ENCODE measurements at places on chromosomes 6 and 20. TPM values are rescaled to one million over a fixed set of nuclear protein-coding genes. Genes with fewer than 3 reads are reported as not detected.
A peak's percentile ranks its signal among the peaks of the same experiment; 100 is the strongest.

DNA sequence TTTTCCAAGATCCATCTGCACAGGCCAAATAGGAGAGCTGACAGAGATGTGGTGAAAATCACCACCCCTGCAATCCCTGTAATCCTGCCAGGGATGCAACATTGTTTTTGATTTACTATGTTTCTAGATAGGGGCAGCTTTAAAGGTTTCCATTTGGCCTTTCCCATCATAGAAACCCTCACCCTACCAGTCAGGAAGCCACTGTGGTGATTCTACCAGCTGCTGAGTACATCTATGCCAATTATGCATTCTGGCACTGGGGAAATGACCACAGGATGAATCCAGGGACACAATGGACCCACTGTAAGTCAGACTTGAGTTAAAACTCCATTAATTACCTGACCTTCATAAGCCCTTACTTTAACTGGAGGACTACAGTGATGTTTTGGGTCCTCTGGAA, 130.4 kb downstream of the TNFRSF21 start:
- DNase-seq = no peak

GRCh38 chr6:21005816-21006570, 471.7 kb downstream of the CDKAL1 start:
- no peak for DNase-seq

GRCh38 chr6:7646394-7646793, 56.4 kb downstream of the SNRNP48 start:
- DNase-seq = no peak

DNA sequence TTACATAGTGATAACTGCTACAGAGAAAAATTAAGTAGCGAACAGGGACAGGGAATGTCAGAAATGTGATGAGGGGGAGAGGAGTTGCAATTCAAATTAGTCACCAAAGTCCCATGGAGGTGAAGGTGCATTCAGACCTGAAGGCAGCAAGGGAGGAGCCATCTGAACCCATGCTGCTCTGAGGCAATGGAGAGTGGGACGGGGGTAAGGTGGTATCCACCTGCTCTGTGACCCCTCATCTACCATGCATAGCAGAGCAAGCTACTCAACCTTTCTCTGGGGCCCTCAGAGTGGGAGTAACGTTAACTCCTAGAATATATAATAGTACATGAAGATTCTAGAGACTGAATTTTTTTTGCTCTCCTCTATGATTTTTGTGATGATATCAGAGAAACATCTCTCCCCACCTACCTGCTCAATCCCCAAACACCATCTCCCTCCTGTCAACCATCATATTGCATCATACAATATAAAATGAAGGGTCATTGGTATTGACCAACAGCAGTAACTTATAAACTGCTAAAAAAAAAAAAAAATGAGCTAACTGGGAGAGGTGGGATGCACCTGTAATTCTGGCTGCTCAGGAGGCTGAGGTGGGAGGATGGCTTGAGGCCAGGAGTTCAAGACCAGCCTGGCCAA, 16.6 kb upstream of the SCML4 start:
- no peak for DNase-seq

DNA sequence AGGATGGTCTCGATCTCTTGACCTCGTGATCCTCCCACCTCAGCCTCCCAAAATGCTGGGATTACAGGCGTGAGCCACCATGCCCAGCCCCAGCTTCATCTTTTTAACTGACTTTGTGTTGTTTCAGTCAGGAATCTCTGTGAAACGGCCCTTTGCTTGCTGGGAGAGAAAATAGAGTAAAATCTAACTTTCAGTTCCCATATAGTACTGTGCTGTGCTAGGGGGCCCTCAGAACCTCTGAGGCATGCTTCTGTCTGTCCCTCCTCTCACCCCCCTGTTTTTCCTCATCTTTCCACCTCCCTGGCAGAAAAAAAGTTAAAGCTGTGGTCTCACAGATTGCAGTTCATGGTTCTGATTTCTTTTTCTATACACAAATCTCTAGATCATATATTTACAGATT, 48.4 kb downstream of the LRP11 start:
- no peak for DNase-seq

DNA sequence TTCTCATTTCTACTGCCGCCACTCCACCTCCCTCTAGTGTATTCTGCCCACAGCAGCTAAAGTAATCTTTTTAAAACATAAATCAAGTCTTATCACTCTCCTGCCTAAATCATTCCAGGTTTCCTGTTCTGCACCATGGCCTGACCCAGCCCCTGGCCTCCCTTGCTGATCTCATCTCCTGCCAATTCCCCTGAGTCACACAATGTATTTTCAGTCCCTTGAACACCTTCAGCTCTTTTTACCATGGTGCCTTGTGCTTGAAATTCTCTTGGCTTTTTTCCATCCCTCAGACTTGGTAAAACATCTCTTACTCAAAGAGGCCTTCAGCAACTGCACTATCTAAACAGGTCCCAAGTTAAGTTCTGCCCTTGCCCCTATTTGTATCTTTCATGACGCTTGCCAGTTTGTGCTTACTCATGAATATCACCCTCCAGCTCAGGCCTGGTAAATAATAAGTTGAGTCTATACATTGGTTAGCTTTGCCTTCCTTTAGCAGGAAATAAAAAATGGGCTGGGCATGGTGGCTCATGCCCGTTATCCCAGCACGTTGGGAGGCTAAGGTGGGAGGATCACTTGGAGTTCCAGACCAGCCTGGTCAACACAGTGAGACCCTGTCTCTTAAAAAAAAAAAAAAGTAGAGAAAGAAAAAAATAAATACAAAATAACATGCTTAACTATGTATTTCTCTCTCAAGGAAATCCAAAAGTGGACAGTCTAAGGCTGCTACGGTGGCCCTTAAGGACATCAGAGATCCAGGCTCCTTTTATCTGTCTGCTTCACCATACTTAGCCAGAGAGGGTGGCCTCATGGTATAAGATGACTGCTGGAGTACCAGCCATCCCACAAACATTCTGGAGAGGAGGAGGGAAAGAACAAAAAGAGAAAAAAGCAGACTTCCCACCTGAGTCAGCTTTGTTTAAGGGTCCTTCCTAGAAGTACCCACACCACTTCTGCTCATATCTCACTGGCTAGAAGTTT, 62.2 kb downstream of the ARFGEF2 start:
- DNase-seq = peak; percentile 63

DNA sequence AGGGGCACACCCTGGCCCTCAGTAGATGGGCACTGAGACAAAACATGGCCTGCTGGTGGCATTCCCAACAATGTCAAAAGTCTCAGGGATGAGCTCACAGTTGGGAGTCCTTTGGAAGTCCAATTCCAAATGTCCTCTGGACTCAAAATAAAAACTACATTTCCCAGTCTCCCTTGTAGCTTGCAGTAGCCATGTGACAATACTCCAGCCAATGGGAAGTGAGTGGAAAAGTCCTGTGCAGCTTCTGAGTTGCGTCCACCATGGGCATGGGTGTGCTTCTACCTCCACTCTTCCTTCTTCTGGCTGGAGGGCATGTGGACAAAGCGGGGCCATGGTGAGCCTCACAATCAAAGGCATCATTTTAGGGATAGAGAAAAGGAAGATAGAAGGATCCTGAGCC, 5.8 kb upstream of the ADAM33 start:
- DNase-seq = no peak

The DNAH8 gene
- total RNA-seq = 0.18 TPM

The ANGPT4 gene
- not detected for total RNA-seq

The CENPQ gene
- total RNA-seq = 1.8 TPM

All from stomach (tissue), 19 donors.